ENCODE measurements at places on chromosomes 12 and 14.

DNA sequence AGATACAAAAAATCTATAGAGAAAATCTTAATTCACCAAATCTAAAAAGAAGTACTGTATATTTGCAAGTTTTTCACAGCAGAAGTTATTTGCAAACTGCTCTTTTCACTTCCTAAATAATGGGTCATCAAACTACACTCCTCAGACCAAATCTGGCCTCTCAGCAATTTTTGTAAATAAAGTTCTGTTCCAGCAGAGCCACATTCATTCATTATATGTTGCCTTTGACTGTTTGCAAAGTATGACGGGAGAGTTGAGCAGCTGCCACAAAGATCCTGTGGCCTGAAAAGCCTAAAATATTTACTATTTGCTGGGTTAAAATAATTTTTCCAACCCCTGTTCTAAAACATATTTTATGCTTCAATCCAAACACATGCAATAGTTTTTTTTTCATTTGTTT lies 1222.3 kb upstream of the SEL1L start:
- DNase-seq, result no peak

DNA sequence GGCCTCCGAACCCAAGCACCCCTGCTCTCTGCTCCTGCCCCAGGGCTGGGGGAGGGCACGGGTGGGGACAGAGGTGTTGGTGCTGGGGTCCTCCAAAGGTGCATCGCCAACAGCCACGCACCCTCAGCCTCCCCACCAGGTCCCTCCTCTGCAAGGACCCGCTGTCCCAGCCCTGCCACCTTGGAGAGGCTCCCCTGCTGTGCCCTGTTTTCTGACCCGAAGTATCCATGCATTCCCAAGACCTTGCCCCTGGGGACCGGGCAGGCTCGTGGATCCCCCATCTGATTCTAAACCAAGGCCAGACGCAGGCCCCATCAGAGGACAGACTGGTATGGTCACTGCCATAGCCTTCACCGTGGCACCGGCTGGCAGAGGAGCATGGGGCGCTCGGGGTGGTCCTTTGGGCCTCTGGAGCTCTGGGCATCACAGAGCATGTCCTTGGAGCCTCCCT lies 22.7 kb upstream of the BEGAIN start:
- no peak for DNase-seq

DNA sequence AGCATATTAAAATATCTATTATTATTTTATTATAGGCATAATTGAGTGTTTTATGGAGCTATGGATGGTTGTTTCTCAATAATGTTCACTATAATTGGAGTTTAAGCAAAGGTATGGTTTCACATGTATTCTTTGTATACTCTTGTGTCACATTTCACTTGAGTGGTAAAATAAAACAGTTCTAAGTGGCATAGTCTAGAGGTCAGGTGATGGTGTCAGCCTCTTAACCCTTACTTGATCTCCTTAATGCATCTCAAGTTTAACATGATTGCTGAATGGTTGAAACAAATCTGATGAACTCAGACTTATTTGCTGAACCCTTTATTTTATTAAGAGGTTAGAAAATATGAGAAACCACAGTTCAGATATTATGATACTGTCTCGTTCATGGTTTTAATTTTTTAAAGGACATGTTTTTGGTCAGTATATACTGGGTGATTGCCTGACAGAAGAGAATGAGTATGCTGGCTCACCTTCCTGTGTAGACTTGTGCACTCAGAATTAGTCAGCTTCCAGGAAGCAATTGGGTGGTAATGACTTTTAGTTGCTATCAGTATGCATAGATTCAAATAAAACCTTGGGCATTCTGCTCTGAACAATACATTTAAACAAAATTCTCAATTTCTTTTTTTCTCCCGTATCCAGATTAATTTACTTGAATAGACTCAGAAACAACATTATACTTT lies 464.6 kb downstream of the PCNX1 start:
- DNase-seq, result no peak

DNA sequence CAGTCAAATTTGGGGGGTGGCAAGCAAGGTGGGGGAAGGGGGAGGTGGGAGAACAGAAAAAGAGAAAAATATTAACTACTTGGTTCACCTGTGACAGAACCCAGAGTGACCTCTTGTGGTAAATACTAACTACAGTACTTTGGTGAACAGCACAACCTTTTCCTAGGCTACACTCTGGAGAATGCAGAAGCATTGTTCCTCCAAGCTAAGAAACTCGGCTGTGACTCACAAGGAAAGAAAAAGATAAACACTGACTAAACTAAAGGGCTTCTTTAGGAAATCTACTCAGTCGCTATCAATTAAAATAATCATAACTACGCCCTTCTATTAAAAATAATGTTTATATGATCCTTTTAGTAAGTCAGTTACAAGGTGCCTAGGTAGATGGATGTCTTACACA lies 5.4 kb downstream of the KCNH5 start:
- no peak for DNase-seq

- peak; percentile 67 for DNase-seq
Observed at GRCh38 chr14:89027097-89027740, 202.8 kb downstream of the TTC8 start.

Data from activated T-cell treated with anti-CD3 and anti-CD28 coated beads for 48 hours (primary cell).